Myometrial cell (primary cell): ENCODE measurements at places on chromosomes 2 and 18. TPM values are rescaled to one million over a fixed set of nuclear protein-coding genes. Genes with fewer than 3 reads are reported as not detected.

The TPRKB gene
- 38.3 and 47.6 TPM in 2 replicates for total RNA-seq

The CCDC150 gene
- total RNA-seq = 0.58 and 1.9 TPM in 2 replicates

The ALKAL2 gene
- not detected in 2 replicates for total RNA-seq

The EVA1A gene
- total RNA-seq = 14.5 and 19.0 TPM in 2 replicates
